Panc1 (cell line): ENCODE measurements at places on chromosomes 7 and 10. TPM values are rescaled to one million over a fixed set of nuclear protein-coding genes. Genes with fewer than 3 reads are reported as not detected.

WDR86 gene
- 0.72 TPM for total RNA-seq

TLX1 gene
- total RNA-seq = 0.13 TPM

SLC25A13 gene
- total RNA-seq = 69.4 TPM

TPK1 gene
- 3.3 TPM for total RNA-seq

HOXA9 gene
- not detected for total RNA-seq

SEMA3D gene
- 11.5 TPM for total RNA-seq

MMD2 gene
- total RNA-seq = not detected

TASOR2 gene
- 57.4 TPM for total RNA-seq

PNLIPRP3 gene
- not detected for total RNA-seq

LRRC18 gene
- not detected for total RNA-seq

CYP2C9 gene
- 0.41 TPM for total RNA-seq

DPYSL4 gene
- 9.9 TPM for total RNA-seq

MRPS33 gene
- 68.8 TPM for total RNA-seq

CPSF4 gene
- 57.0 TPM for total RNA-seq

ACSM6 gene
- total RNA-seq = not detected

GNAT3 gene
- not detected for total RNA-seq

NPC1L1 gene
- total RNA-seq = not detected

TMEM236 gene
- total RNA-seq = 0.05 TPM

ADAM22 gene
- total RNA-seq = 4.2 TPM

HOXA6 gene
- total RNA-seq = 3.3 TPM

TSPAN14 gene
- total RNA-seq = 39.0 TPM

GRID2IP gene
- total RNA-seq = 0.13 TPM

MALRD1 gene
- total RNA-seq = not detected

ATOH7 gene
- 0.28 TPM for total RNA-seq

CCL24 gene
- total RNA-seq = not detected

CHRM2 gene
- total RNA-seq = not detected

ARHGAP19 gene
- 28.9 TPM for total RNA-seq

NOC3L gene
- total RNA-seq = 41.2 TPM

ASAH2 gene
- 6.5 TPM for total RNA-seq

CALCR gene
- total RNA-seq = 0.10 TPM

CALN1 gene
- 0.05 TPM for total RNA-seq

TUBB8 gene
- 0.08 TPM for total RNA-seq

PTF1A gene
- not detected for total RNA-seq

ADRB1 gene
- 12.9 TPM for total RNA-seq

CNPY1 gene
- not detected for total RNA-seq

ENKUR gene
- 0.13 TPM for total RNA-seq

C10orf62 gene
- not detected for total RNA-seq

GIMAP7 gene
- 0.33 TPM for total RNA-seq

DGKB gene
- total RNA-seq = not detected

CYP2C19 gene
- total RNA-seq = 0.15 TPM

CTAGE4 gene
- total RNA-seq = 5.9 TPM

SLC29A4 gene
- total RNA-seq = 38.9 TPM

PAX4 gene
- not detected for total RNA-seq

FXYD4 gene
- not detected for total RNA-seq

LIPN gene
- not detected for total RNA-seq

CFTR gene
- total RNA-seq = 0.31 TPM

CDHR1 gene
- 0.39 TPM for total RNA-seq

CALU gene
- total RNA-seq = 210 TPM

PNLIPRP2 gene
- 0.72 TPM for total RNA-seq

CRTAC1 gene
- total RNA-seq = 0.23 TPM

AMZ1 gene
- total RNA-seq = 0.57 TPM

SFRP5 gene
- 0.64 TPM for total RNA-seq

NYAP1 gene
- 4.0 TPM for total RNA-seq

CLCN1 gene
- total RNA-seq = 0.15 TPM
